Uterus (tissue), 4 donors: ENCODE measurements at places on chromosomes 6 and 20. TPM values are rescaled to one million over a fixed set of nuclear protein-coding genes. Genes with fewer than 3 reads are reported as not detected.

The EBF4 gene
- total RNA-seq: 7.1 TPM

The HLA-DOA gene
- 22.8 TPM for total RNA-seq

DNA sequence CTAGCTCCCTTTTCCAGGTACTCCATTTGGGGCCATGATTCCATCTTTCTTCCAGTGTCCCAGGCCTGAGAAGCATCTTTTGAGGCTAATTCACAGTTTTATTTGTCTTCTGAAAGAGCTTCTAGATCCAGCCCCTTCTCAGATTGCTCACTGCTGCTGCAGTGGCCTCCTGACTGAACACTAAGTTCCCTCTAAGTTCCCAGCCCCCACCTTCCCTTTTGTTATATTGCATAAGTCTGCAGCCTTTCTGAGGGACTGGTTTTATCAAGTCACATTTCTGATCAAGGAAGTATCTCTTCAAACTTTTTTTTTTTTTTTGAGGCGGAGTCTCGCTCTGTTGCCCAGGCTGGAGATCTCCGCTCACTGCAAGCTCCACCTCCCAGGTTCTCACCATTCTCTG is 10.7 kb downstream of the MAPRE1 start:
- H3K27ac ChIP-seq: peak overlapping the region; percentile 9
- no peak overlapping the region for H3K4me3 ChIP-seq
- no peaks in the 10 kb centered on the region for H3K27me3 ChIP-seq
- no peak for DNase-seq
- no peaks in the 10 kb centered on the region for H3K36me3 ChIP-seq

The MRAP2 gene
- total RNA-seq: not detected

- no peak for DNase-seq
- no peaks in the 10 kb centered on the region for H3K27me3 ChIP-seq
- H3K36me3 ChIP-seq: no peaks in the 10 kb centered on the region
- no peak overlapping the region for H3K27ac ChIP-seq
- no peak overlapping the region for H3K4me3 ChIP-seq
These were observed 52.3 kb upstream of the ADGRF1 start for GRCh38 chr6:47094241-47094925.

GRCh38 chr20:61807471-61808160 is 258.1 kb downstream of the TAF4 start:
- no peaks in the 10 kb centered on the region for H3K4me1 ChIP-seq
- H3K27ac ChIP-seq: no peak overlapping the region
- DNase-seq: no peak
- no peak overlapping the region for H3K4me3 ChIP-seq

GRCh38 chr6:43895656-43896328 is 125.8 kb downstream of the VEGFA start:
- H3K27me3 ChIP-seq: no peaks in the 10 kb centered on the region
- DNase-seq: no peak
- H3K36me3 ChIP-seq: no peaks in the 10 kb centered on the region
- no peak overlapping the region for H3K4me3 ChIP-seq
- no peak overlapping the region for H3K27ac ChIP-seq

DNA sequence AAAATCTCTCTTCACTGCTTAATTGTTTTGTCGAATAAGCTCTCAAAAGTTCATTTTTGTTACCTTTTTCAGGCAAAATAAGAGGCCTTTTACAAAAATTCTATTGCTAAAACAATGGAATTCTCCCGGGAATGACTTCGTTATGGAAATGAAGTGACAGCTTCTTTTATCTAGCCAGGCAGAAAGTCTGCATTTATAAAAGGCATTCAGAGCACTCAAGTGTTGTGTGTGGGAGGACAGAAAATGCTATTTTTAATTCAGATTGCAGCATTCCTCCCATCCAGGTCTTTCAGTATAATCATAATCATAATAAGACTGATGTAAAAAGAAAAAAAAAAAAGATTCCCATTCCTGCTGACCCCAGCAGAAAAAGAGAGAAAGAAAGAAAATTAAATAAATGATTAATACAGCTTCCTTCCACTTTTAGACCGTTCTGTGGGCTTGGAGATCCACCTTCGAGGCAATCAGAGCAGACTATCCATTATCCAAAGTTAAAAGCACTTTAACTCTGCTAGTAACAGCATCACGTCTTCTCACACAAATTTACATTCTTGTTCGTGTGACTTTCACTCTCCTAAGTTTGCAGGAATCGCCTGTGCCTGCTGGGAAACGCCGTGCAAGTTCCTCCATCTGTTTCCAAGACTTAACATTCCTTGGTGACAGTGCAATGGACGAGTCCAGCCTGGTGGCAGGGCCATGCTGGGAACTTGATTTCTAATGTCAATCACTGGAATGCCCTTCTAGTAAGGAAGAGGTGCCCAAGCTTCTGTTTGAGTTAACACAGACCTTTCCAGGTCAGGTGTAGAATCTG is 258.8 kb downstream of the GMPR start:
- H3K27me3 ChIP-seq: no peaks in the 10 kb centered on the region
- H3K4me1 ChIP-seq: no peaks in the 10 kb centered on the region
- H3K4me3 ChIP-seq: no peak overlapping the region
- H3K36me3 ChIP-seq: no peaks in the 10 kb centered on the region
- DNase-seq: no peak
- H3K27ac ChIP-seq: peak overlapping the region; percentile 16

DNA sequence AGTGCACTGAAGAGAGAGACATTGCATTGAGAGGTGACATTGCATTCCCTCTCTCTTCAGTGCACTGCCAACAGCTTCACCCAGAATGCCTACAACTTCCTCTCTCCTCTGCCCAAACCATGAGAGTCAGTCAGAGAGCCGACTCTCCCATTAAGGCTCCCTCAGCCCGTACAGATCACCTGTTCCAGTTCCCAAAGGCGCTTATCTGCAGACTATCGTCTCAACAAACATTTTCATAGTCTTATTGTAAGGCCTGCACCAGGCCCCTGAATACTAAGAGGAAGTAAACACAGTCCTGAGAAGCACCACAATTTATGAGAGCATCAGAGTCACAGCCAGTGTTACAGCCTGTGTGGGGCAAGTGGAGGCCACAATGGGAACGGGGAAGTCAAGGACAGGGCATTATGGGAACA is 53.7 kb downstream of the GFOD1 start:
- H3K4me1 ChIP-seq: no peaks in the 10 kb centered on the region
- H3K4me3 ChIP-seq: no peak overlapping the region
- no peak overlapping the region for H3K27ac ChIP-seq
- no peaks in the 10 kb centered on the region for H3K36me3 ChIP-seq
- DNase-seq: no peak

The ARFGEF3 gene
- 5.8 TPM for total RNA-seq

GRCh38 chr6:166379800-166380199 is 2.9 kb downstream of the MPC1 start:
- no peaks in the 10 kb centered on the region for H3K36me3 ChIP-seq
- H3K27ac ChIP-seq: no peak overlapping the region
- no peak overlapping the region for H3K4me3 ChIP-seq
- no peaks in the 10 kb centered on the region for H3K27me3 ChIP-seq

The F13A1 gene
- 90.6 TPM for total RNA-seq

DNA sequence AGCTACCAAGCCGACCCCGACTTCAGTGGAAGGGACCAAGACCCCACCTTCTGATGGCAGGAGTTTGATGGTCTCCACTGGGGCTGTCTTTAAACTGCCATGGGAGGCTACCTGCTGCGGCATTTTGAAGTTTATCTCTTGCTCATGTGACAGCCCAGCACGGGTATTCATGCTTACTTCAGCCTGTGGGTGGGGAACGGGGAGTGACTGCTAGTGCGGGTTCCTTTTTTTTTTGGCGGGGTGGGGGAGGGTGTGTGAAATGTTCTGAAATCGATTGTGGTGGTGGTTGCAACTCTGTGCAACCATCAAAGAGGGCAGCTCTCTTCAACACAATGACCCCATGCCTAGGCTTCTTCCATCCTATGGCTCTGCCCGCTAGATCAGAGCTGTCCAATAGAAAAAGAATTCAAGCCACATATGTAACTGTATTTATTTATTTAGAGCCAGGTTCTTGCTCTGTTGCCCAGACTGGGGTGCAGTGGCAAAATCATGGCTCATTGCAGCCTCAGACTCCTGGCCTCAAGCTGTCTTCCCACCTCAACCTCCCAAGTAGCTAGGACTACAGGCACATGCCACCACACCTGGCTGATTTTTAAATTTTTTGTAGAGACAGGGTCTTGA is 53.7 kb downstream of the PPP1R16B start:
- H3K36me3 ChIP-seq: no peaks in the 10 kb centered on the region
- no peak for DNase-seq
- no peaks in the 10 kb centered on the region for H3K27me3 ChIP-seq
- H3K27ac ChIP-seq: no peak overlapping the region
- no peak overlapping the region for H3K4me3 ChIP-seq
- no peaks in the 10 kb centered on the region for H3K4me1 ChIP-seq

- H3K27me3 ChIP-seq: no peaks in the 10 kb centered on the region
- H3K36me3 ChIP-seq: no peaks in the 10 kb centered on the region
These were observed 23.3 kb upstream of the CST1 start for GRCh38 chr20:23774081-23774480.

The MYCT1 gene
- total RNA-seq: 24.7 TPM

- no peak for DNase-seq
- no peak overlapping the region for H3K4me3 ChIP-seq
- no peaks in the 10 kb centered on the region for H3K36me3 ChIP-seq
- H3K4me1 ChIP-seq: no peaks in the 10 kb centered on the region
- H3K27ac ChIP-seq: no peak overlapping the region
These were observed 36.8 kb upstream of the CDKAL1 start for GRCh38 chr6:20497216-20498040.

DNA sequence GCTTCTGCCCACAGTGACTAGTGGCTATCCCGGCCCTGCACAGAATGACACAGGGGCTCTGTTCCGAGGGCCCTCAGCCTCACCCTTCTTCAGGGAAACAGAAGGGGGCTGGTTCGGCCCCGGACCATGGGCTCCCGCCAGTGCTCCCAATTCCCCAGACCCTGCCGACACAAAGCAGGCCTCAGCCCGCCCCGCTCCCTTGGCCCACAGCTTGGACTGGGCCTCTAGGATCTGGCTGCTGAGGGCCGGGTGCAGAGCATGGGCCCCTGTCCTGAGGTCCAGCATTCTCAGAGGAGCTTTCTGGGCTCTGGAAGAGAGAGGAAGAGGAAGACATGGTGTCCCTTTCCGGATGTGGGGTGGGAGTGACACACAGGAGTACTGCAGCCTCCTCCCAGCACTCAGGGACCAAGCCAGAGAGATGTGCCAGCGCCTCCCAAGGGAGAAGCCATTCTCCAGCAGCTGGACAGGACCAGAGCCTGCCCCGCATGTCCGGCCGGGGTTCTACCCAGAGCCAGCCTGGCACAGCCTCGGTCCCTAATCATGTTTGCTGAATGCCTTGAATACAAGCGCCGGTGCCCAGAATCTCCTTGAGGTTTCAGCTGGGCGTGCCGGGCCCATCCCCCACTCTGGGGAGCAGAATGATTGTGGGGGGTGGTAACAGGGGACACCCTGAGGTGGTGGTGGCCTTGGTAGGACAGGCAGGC is 23.9 kb downstream of the C20orf203 start:
- no peak overlapping the region for H3K27ac ChIP-seq
- no peaks in the 10 kb centered on the region for H3K4me1 ChIP-seq
- no peaks in the 10 kb centered on the region for H3K36me3 ChIP-seq
- H3K27me3 ChIP-seq: no peaks in the 10 kb centered on the region

DNA sequence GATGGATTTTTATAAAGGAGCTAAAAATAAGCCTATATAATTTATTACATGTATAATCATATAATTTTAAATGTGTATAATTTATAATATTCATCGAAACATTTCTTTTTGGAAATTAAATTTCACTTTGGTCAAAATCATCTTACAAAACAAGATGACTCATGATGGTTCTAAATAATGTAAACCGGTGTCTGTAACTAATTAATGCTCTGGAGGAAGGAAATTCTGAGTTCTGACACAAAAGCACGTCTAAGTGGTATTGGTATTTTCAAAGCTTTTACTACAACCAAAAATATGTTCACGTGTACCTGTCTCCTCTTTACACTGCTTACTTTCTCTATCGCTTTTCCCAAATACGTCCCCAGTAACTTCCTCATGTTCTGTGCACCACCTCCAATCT is 134.1 kb downstream of the MTHFD1L start:
- no peak overlapping the region for H3K27ac ChIP-seq
- no peak for DNase-seq
- no peaks in the 10 kb centered on the region for H3K4me1 ChIP-seq
- no peaks in the 10 kb centered on the region for H3K36me3 ChIP-seq

The NRSN1 gene
- not detected for total RNA-seq

- no peak overlapping the region for H3K27ac ChIP-seq
- no peaks in the 10 kb centered on the region for H3K4me1 ChIP-seq
- no peaks in the 10 kb centered on the region for H3K36me3 ChIP-seq
These were observed 46.0 kb downstream of the DACT2 start for GRCh38 chr6:168273441-168274036.

DNA sequence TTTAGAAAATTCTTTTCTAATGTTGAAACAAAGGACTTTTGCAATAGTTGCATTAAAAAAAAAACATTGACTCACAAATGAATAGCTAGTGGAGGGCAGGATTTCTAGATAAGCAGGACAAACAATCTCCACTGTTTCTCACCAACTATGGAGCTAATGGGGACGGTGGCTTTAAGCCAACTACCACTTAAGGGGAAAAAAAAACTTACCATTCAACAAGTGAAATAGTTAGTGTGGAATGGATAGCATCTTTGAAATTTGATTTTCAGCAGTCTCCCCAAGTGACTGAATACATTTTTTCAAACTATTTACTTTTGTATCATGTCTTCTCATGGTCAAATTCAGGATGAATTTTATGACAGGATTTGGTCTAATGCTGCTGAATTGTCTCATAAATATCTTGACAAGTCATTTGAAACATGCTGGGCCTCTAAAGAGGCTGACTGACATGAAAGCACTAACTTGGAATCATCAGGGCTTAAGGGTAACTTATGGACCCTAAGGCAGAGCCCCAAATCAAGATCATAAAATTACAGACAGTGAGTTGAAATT is 100.5 kb downstream of the EYA4 start:
- no peak for DNase-seq
- peaks cover 4% of the 10 kb centered on the region for H3K27me3 ChIP-seq
- no peak overlapping the region for H3K4me3 ChIP-seq
- no peak overlapping the region for H3K27ac ChIP-seq
- no peaks in the 10 kb centered on the region for H3K36me3 ChIP-seq

The WFDC10B gene
- total RNA-seq: not detected

DNA sequence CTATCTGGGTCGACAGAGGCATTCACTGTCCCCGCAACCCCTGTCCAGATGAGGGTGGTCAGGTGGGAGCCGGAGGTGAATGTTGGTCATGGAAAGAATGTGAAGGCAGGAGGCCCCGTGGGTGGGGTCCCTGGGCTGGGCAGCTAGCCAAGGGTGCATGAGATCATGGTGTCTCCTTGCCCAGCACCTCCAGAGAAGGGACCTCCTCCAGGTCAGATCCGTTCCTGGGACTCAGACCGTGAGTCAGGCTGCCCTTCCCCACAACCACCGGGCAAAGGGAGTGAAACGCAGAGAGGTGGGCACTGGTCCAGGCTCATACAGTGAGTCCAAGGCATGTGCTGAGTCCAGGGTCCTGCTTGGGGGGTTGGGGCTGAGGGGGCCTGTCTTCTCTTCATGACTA is 3.5 kb downstream of the FOXS1 start:
- no peaks in the 10 kb centered on the region for H3K27me3 ChIP-seq
- no peaks in the 10 kb centered on the region for H3K36me3 ChIP-seq
- peak overlapping the region; percentile 81 for H3K27ac ChIP-seq
- H3K4me1 ChIP-seq: peaks cover 18% of the 10 kb centered on the region
- H3K4me3 ChIP-seq: no peak overlapping the region
